T-helper 1 cell (primary cell): ENCODE measurements at places on chromosomes 1 and 21.

DNA sequence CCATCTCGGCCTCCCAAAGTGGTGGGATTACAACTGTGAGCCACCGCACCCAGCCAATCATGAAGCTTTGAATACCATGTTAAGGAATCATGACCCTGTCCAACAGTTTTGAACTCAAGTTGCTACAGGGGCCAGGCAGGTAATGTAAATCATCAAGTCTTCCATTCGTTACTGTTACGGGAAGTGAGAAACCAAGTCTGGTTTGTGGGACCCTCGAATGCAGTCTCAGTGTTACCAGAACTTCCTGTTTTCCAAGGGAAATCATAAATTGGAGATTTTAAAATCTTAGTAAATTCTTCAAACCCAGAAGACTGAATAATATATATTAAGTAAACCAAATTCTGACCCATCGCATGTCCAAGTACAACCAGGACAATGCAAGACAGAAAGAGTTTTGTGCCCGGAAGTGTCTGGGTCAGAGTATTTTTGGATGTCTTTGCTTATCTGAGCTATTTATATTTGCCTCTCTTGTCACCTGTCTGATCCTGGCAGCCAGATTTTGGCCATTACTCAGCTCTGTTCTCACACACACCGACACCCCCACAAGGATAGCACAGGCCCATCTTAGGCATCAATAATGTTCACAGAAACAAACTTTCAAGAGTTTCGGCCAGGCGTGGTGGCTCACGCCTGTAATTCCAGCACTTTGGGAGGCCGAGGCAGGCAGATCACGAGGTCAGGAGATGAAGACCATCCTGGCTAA is 8.8 kb downstream of the ATP5IF1 start:
- DNase-seq: no peak

GRCh38 chr1:43438953-43439581 is 14.7 kb downstream of the HYI start:
- DNase-seq: no peak

- no peak for DNase-seq
Observed at GRCh38 chr1:46315669-46316403, 12.3 kb downstream of the UQCRH start.

GRCh38 chr1:12081648-12082396 is 18.7 kb downstream of the TNFRSF8 start:
- DNase-seq: no peak

- no peak for DNase-seq
Observed at GRCh38 chr1:118556936-118557335, 371.9 kb upstream of the SPAG17 start.

DNA sequence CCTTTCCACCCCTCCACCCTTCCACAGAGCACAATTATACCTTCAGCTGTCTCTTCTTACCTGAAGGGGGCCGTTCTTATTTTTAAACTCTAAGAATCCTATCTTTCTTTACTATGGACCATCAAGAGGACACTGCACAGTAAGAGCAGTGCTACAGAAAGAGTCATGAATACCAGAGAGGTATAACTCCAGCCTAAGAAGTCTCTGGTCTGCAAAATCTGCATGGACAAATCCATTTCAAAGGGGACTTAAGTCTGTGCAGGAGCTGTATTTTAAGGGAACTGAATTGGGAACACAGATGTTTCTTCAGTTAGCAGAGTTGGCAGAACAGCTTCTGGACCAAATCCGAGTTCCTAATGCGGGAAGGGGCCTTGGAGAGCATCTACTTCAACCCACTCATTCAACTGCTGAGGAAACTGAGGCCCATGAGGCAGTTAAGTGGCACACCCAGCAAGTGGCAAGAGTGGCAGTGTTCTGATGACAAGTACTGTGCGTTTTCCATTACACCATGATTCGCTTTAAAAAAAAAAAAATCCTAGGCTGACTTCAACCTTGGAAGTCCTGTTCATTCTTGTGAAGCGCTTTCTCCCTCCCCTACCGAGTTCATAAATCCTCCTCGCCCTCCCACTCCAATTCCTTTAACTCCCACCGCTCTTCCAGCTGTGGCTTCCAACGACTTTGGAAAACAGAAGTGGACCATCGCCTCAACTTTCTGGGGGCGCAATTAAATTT is 1.8 kb downstream of the PLPP3 start:
- no peak for DNase-seq

GRCh38 chr21:44984428-44984791 is 44.6 kb downstream of the SLX9 start:
- DNase-seq: no peak

DNA sequence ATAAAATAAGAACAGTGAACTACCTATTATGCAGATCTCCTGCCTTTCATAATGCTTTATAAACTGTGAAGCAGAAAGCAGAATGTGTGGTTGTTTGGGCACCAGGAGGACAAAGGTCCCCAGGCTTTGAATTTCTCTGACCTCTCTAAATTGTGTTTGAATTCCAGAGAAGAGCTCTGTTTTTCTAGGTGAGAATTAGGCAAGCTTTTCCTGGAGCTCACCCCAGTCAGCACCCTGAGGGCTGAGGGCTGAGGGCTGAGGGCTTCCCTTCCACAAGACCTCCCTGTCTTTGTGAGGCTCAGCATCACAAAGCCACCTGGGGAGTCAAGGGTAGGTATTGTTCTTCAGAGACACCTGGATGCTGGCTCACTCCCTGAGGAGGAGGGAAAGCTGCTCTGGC is 45.5 kb upstream of the LRIG2 start:
- no peak for DNase-seq

- DNase-seq: no peak
Observed at GRCh38 chr1:172322219-172323061, 98.0 kb upstream of the C1orf105 start.

- DNase-seq: no peak
Observed at GRCh38 chr1:41842993-41843755, 75.5 kb downstream of the HIVEP3 start.

DNA sequence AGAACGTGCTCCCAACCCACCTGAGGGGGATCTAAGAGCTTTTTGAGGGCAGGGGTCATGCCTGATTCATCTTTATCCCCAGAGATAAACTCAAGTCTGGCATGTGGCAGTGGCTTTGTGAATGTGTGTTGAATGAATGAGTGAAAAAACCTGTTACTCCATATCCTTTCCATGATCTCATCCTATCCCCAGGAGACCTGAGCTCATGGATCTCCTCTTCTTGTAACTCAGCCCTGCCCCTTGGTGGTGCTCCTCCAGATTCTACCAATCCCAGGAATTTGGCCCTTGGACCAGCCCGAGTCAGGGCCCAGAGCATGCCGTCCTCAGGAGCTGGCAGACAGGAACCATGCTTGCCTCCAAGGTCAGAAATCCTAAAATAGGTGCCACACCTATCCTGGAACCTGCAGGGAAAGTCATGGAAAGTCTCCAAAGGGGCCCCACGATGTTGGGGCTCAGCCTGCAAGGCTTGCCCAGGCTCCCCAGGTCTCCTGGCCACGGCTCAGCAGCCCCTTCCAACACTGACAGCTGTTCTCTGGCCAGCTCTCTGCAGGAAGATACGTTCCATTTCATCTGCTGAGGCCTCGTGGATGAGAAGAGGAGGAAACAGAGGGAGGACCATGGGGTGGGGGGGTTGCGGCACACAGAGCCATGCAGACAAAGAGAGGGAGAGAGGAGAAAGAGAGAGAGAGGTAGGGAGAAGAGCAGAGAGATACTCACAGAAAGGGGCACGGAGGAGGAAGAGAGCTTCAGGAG is 214.6 kb downstream of the TRABD2B start:
- DNase-seq: no peak

DNA sequence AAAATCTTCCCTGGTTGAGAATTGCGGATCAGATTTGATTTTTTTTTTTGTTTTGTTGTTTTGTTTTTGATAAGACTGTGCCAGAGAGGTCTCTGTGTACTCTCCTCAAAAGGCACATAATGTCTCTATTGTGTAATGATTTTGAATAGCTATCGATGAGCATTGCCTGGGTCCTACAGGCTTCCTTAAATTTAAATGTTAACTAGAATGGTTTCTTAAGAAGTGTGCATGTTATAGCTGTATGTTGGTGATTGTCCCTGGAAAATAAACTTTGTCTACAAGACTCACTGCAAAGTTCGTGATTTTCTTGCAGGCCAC is 121.2 kb downstream of the ITSN1 start:
- DNase-seq: no peak

DNA sequence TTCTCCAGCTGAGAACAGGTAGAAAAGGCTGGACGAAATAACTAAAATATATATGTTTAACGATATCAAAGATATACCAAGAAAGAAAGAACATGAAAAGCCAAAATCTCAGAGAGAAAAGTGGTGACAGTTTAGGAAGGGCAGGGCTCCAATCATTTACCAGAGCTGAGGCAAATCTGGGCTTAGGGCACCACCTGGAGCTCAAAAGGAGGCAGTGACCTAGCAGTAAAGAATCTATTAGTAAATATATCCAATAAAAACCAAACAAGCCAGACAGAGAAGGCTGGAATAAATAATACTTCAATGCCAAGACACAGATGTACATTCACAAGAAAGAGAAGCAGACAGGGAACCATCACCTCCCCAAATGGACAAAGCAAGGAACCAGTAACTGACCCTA is 43.5 kb downstream of the CHIA start:
- peak; percentile 43 for DNase-seq

GRCh38 chr1:182761396-182762395 is 27.9 kb upstream of the NPL start:
- no peak for DNase-seq

- no peak for DNase-seq
Observed at GRCh38 chr1:222202831-222203230, 345.1 kb downstream of the HHIPL2 start.

GRCh38 chr1:204511366-204511765 is 4.8 kb upstream of the MDM4 start:
- no peak for DNase-seq

GRCh38 chr1:195663549-195664280 is 944.5 kb downstream of the KCNT2 start:
- DNase-seq: no peak

- no peak for DNase-seq
Observed at GRCh38 chr1:185679220-185679619, 55.0 kb upstream of the HMCN1 start.

DNA sequence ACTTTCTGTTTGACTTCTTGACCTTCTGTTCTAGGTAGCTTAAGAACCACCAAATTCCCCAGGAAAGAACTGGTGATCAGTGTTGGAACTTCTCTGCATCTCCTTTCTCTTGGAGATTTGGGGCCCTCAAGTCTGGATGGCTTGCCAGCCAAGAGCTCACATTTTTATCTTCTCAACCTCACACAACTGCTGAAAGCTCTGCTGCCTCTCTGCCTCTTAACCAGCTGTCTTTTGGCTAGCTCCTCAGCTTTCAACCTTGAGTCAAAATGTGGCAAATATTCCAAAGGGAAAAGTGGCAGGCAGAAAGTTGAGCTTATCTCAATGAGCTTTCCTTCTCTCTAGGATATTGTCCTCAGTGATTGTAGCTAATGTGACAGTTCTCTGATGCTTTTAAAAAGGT is 89.2 kb upstream of the CCDC190 start:
- no peak for DNase-seq

GRCh38 chr1:74222701-74223100 is 12.5 kb upstream of the TNNI3K start:
- DNase-seq: no peak

- DNase-seq: no peak
Observed at GRCh38 chr1:99704356-99704816, 58.5 kb downstream of the PALMD start.

DNA sequence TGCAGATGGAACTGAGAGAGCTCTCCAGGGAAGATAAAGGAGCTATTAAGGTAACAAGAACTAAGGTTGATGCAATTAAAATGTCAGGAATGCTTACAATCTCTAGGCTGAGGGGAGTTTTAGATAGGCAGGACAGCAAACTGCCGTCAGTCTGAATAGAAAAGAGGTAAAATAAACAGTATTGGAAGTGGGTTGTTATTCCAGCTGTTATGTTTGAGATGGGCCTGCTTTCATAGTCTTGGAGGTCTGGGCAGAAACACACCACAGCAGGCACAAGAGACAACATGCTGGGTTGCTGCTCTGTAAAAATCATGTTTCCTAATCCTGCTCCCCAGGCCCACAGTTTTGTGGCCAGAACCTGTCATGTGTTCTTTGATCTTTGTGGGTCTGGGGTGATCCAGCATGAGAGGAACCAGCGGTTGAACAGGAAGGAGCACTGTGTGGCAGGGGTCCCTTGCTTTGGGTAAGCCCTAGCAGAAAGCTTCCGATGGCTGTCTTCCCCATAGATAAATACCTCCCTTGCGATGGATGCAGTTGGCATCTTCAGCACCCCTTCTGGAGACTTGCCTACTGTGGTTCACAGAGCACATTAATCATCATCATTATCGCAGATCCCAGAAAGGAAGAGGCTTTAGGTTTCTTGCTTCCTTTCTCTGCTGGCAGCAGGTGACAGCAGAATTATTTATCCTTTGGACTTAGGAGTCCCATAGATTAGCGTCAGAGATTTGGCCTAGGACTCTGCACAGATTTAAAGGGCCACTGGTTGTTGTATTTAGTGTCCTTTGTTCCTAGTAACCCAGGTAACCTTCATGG is 97.1 kb downstream of the AK5 start:
- DNase-seq: no peak

DNA sequence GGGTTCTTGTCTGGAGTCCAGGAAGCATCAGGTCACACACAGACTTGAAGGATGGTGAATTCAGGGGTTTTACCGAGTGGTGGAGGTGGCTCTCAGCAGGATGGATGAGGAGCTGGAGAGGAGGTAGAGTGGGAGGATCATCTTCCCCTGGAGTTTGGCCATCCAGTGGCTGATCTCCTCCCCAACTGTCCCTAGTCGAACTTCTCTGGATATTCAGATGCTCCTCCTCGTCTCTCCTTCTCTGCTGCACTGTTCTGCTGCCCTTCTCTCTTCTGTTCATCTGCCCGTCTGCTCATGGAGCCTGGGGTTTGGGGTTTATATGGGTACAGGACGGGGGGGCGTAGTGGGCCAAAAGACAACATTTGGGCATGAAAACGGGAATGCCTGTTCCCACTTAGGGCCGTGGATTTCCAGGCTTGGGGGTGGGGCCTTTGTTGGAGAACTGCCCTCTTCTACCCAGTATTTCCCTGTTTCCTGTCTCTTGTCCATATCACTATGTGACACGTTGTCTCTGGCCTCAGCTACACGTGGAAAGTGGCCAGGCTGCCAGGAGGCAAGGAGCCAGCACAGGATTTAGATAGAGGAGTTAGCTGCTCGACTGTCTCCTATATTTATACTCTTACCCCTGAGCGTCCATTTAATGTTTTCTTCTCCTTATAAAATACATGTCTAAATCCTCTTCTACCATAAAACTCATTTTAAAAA is 76.7 kb downstream of the SIPA1L2 start:
- DNase-seq: no peak

DNA sequence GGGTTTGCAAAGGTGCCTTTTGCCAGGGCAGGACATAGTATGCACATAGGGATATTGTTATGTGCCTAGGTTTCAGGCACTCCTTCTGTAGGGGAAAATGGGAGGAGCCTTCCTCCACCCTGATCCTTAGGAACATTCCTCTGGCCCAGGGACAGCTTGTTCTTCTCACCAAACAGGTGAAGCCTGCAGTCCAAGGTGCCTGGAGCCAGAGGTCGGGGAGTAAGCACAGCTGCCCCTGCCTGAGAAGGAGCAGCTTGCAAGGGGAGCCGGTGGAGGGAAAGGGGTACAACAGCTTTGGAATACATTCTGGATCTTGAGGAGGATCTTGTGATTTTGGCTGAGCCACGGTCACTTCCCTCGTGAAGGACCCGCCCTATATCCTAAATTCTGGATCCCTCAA is 82.4 kb upstream of the CD1D start:
- DNase-seq: no peak
